ENCODE measurements at places on chromosomes 6 and 20.
A peak's percentile ranks its signal among the peaks of the same experiment; 100 is the strongest.

GRCh38 chr20:59948828-59949720 lies 8.9 kb downstream of the FAM217B start:
- no peak for DNase-seq

GRCh38 chr20:17648315-17648646 lies 33.8 kb downstream of the RRBP1 start:
- peak; percentile 49 for DNase-seq

- no peak for DNase-seq
These were observed 187.1 kb upstream of the PHACTR1 start for GRCh38 chr6:12529364-12530019.

DNA sequence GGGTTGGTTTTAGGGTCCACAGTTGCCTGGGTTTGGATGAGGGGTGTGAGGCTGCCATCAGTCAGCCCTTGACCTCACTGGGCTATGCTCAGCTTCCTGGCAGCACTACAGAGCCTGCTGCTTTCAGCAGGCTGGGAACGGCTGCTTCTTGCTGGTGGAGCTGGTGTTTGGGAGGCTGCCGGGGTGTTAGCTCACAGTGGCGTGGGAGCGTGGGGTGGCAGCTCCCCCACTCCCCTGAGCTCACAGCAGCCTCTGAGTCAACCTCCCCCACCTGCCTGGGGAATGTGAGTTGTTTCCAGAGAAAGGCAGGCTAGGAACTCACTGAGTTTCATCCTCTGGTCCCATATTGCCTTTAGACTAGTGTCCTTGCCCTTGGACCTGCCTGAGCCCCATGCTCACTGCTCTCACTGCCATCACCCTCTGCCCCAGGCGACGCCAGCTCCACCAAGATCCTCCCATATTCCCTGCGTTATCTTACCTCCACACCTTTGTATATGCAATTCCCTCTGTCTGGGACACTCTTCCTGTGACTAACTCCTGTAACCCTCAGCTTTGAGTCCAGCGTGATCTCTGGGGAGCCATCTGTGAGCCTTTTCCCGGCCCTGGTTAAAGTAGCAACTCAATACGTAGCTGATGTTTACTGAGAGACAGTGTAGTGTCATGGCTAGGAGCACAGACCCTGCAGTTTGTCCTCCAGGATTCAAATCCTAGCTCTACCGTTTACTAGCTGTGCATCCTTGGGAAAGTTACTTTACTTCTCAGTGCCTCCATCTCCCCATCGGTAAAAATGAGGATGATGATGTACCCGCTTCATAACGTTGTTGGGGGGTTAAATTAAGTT lies 34.8 kb downstream of the PPP1R16B start:
- peak; percentile 83 for DNase-seq

DNA sequence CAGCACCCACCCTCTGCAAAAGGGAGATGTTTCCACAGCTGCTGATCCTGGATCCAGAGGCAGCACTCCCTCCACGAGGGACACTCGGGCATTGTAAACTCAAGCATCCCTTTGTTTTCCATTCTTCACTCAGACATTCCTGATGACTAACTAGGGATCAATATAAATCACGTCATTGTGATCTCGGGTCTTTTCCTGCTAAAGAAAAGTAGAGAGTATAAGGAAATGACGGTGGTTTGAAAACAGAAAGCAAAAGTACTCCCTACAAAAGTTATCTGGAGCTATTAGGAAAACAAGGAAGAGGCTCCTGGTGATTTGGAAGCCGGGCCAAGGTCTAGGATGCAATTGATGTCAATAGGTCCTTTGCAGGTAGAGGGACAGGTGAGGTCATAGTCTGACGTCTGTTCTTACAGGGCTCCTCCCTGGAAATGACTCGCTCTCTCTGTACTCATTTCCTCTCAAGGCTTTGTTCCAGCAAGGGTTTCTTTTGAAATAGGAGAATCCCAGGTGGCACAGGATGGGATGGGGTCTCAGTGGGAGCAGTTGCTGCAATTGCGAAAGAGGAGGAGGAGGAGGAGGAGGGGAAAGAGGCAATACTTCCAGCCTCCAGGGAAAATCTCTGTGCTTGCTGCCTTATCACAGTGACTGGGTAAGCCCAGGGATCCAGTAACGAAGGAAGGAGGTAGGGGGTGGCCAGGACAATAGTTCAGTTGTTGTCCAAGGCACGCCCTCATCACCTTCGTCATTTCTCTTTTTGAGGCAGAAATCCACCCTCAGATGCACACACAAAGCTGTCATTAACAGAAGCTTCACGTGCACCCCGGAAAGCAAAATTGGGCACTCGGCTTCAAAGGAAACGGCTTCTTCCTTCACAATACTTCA lies 222.8 kb downstream of the LY86 start:
- DNase-seq = no peak

GRCh38 chr20:33291830-33292355 lies 8.9 kb downstream of the BPIFB1 start:
- DNase-seq = peak; percentile 90

DNA sequence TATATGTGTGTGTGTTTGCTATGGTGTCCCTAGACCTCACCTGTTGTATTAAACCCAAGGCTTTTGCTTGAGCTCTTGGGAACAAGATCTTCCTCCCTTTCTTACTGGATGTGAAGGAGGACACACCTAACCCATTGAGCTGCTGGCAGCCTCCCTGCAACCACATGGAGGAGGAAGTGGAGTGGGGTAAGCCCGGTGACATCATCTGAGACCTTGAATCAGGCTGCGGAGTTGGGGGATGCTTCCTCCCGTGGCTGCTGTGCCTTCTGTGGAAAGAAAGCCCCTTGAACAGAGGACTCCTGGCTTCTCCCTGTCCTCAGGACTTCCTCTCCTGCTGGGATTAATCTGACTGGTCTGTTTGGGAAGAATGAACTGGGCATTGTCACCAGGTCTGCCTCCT lies 3.3 kb downstream of the CST11 start:
- DNase-seq = no peak

DNA sequence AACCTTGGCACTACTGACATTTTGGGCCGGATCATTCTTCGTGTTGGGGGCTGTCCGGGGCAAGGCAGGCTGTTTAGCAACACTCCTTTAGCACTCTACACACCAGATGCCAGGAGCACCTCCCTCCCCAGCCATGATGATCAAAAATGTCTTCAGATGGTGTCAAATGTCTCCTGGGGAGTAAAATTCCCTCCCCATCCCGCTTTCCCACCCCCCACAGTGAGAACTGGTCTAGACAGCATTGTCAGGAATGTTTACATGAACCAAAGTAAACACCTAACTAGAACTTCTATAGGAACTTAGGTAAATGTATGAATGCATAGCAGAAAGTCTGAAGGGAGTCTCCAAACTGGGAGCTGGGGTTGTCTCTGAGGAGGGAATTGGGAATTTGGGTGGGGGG lies 70.0 kb upstream of the TOP1 start:
- DNase-seq = no peak

- DNase-seq = peak; percentile 76
These were observed 14.4 kb upstream of the HLA-DQA1 start for GRCh38 chr6:32622545-32623401.

DNA sequence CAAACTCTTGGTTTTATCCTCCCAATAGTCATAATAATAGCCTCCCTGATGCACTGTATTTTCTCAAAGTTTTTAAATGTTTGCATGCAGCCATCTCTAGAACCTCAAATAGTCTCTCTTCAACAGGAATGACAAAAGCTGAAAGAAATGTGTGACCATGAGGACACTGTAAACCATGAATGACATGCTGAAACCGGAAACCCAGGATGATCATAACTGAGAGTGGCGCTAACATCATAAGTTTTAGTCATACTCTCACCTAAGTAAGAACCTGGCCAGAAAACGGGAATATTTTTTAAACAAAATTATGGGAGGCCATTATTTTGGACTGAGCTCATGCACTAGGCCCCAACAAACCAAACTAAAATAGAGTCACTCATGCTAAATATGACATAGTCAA lies 278.4 kb upstream of the STXBP5 start:
- no peak for DNase-seq

DNA sequence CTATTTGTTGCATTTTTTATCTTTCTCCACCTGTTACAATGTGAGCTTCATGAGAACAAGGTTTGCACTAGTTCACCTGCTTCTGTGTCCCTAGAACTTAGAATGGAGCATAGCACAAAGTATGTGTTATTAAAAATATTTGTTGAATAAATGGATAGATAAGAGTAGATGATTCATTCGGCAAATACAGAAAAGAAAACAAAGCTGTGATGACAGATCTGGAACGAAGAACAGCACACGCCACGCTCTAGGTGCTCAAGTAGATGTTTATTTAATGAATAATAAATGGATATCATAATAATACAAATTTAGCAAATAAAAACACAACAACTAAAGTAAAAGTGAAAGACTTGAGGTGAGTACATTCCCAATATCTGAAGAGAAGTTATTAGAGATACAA lies 273.1 kb downstream of the HAO1 start:
- DNase-seq = no peak

DNA sequence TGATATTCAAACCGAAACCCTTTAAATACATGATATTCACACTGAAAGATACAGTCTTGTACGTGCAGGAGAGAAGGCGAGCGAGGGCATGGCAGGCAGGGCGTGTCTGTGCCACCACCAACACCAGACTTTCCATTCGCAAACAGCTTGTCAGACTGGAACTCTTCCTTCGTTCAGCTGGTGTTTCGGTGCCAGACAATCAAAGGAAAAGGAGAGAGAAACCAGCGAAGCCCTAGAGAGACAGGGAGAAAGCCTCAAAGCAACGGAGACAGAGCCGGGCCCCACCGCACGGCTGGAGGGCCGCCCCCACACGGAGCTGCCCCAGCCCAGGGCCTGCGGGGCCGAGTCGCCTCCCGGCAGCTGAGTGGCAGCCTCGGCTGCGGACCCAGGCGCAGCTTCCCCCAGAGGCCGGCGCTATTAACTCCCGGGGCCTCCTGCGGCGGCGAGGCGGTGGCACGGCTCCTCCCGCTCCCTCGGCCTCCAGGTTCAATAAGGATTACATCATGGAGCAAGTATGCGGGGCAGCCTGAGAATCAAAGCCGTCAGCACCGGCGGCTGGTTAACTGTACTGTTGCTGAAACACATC lies 32.1 kb upstream of the NR2E1 start:
- DNase-seq = no peak

DNA sequence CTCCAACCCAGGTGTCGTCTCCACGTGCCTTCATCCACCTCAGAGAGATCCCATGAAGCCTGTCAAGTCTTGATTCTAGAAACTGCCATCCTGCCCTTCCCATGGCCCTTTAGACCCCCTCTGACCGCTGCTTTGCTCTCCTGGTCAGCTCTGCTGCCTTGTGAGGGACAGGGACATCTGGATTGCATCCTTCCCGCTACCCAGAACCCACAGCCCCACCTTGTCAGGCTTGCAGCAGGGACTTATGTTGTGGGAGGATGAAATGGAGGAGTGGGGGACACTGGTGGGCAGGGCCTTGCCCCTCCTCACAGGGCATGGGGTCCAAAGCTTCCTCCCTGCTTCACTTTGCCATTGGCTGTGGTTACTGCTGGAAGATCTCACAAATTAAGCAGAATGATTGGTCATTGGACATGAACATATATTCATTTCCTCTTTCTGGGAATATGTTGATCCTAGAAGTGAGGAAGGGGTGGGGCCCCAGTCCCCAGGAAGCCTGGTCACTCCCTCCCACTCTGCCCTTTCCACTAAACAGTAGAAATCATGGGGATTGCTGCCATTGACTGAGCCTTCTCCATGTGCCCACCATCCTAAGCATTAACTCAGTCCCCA lies 4.5 kb downstream of the GLP1R start:
- no peak for DNase-seq

GRCh38 chr6:108597572-108598304 lies 37.0 kb downstream of the FOXO3 start:
- DNase-seq = no peak

- no peak for DNase-seq
These were observed 337 bp downstream of the ESF1 start for GRCh38 chr20:13784271-13784892.

DNA sequence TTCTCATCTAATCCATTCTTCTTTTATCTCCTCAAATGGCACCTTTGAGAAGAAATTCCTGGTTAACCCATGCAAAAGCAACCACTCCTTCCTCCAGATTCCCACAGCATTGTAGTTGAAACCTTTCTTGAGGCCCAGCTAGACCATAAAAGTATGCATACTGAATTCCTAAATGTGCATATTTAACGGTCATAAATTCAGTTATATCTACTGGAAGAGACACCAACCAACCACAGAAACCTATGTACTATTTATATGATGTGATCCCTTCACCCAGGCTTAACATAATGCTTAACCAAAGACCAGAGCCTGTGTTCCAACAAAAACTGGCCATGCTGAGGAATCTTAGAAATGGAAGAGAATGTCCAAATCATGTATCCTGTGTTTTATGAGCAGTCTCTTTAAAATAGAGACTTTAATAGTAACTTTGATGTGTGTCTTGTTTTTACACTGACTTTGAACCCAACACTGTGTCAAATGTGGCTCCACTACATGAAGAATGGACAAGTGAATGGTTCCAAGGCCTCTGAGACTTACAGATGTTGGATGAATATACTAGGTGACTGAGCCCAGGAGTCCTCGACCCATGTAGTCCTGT lies 11.4 kb upstream of the TAF8 start:
- DNase-seq = no peak

GRCh38 chr6:151869787-151870186 lies 62.3 kb downstream of the ESR1 start:
- DNase-seq = no peak

GRCh38 chr20:54200487-54201267 lies 7.2 kb upstream of the PFDN4 start:
- no peak for DNase-seq

GRCh38 chr6:28506807-28507475 lies 8.7 kb downstream of the GPX6 start:
- no peak for DNase-seq

DNA sequence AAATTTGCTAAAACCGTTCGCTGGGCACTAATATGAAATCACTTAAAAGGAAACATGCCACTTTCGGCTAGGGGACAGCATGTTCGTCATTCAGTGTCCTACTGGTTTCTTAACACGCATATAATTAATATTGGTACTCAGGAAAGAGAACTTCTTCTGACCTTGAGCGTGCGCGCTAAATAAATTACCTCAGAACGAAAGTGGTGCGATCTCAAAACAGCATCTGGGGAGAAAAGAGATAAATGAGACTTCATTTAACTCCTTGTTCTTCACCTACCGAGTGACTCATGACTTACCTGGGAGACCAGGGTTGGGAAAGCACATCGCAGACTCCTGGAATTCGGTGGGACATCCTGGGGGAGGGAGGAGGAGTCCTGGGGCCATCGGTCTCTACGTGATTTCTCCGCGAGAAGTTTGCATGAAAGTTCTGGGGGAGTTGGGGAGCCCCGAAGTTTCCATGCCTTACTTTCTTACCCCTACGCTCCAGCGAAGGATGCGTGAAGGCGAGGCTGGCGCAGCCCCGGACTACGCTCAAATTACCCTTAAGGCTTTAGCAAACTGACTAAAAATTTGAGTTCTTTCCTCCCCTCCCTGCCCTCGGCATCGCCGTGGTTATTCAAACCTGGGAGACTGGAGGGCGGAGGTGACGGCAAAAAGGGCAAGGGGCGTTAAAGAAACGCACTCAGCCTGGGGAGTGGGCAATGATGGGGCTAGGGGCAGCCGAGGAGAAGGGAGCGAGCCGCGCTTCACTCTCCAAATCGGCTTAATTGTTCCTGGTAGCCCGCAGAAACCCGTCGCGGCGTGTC lies 1.1 kb upstream of the BEND6 start:
- no peak for DNase-seq

- DNase-seq = no peak
These were observed 609.5 kb upstream of the ARID1B start for GRCh38 chr6:156167625-156168071.

- DNase-seq = peak; percentile 67
These were observed 130.8 kb upstream of the TNFAIP3 start for GRCh38 chr6:137736048-137736818.
